Activated CD4-positive, alpha-beta T cell treated with anti-CD3 and anti-CD28 coated beads, Interleukin-2, amount 50 U/mL, for 16 hours (primary cell): ENCODE measurements at places on chromosomes 4 and X.

DNA sequence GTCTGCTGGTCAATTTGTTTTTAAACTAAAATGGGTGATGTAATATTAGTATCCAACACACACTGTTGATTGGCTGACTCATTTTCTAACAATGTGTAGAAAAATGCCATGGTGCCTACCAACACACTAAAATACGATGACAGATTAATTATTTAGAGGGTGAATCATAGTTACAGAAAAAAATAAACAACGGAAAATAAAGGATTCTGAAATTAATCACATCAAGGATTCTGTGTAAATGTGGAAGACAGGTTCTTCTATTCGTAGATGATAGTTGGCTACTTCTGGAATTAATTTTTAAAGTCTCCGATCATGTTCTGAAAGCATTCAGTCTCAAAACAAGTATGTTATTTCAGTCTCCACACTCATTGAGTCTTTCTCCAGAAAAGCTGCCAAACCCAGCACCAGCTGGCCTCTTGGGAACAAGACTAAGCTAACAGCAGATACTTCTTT, 8.2 kb upstream of the IQCM start:
- DNase-seq: no peak

- no peak for DNase-seq
These were observed 178.3 kb downstream of the SNCA start for GRCh38 chr4:89658701-89659024.

- no peak for DNase-seq
These were observed 247.9 kb downstream of the ADAM29 start for GRCh38 chr4:175166020-175166419.

DNA sequence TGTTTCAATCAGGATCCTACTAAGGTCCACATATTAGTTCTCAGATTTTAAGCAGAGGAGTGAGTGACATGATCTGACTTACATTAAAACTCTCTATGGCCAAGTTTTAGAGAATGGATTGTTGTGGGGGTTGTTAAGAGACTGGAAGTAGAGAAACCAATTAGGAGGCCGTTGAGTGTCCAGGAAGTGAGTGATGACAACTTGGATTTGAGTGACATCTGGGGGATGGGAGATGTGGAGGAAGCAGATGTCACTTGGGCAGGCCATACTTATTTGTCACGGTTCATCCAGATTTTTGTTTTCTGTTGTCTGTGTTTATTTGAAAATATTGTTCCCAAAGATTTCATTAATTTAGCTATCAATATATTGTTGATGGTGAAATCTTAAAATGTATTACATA, 28.3 kb downstream of the ADD1 start:
- no peak for DNase-seq

- no peak for DNase-seq
These were observed 2.2 kb downstream of the GRIA2 start for GRCh38 chr4:157222771-157223160.

DNA sequence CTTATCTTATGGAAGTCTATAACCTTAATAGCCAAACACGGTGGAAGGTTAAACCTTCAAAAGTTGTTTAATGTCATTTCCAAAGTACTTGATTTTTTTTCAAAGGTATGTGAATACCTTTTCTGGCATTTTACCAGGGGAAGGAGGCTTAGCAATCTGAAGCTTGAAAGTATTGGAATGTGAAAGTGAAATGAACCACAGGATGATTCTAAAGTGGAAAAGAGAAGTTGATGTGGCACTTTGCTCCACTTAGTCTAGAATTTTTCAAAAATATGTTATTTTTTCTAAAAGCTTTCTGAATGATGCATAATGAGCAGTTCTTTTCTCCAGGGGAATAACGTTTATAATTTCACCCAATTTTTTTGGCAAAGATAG, 19.2 kb downstream of the PI4K2B start:
- peak; percentile 6 for DNase-seq
